ENCODE measurements at places on chromosomes 11 and 22. TPM values are rescaled to one million over a fixed set of nuclear protein-coding genes. Genes with fewer than 3 reads are reported as not detected.

DNA sequence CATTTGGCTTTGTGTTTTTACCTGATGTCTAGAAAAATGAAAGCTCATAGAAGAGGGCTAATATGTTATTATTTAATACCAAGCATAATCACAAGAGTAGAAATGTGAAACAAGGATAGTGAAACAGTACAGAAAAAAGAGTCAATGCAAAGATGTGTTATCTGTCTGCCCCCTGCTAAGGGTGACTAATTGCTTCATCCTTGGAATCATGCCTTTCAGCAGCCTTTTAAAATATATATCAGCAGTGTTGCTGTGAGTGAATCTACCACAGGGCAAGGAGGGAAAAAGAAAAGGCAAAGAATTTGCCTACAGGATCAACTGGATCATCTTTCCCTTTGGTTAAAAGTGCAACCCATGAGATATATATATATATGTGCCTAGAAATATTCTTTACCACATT is 867.2 kb upstream of the RAG2 start:
- DNase-seq: no peak

The CCDC34 gene
- polyA plus RNA-seq: 25.2 TPM

- DNase-seq: no peak
These were observed 10.8 kb downstream of the TRAF6 start for GRCh38 chr11:36499315-36499714.

DNA sequence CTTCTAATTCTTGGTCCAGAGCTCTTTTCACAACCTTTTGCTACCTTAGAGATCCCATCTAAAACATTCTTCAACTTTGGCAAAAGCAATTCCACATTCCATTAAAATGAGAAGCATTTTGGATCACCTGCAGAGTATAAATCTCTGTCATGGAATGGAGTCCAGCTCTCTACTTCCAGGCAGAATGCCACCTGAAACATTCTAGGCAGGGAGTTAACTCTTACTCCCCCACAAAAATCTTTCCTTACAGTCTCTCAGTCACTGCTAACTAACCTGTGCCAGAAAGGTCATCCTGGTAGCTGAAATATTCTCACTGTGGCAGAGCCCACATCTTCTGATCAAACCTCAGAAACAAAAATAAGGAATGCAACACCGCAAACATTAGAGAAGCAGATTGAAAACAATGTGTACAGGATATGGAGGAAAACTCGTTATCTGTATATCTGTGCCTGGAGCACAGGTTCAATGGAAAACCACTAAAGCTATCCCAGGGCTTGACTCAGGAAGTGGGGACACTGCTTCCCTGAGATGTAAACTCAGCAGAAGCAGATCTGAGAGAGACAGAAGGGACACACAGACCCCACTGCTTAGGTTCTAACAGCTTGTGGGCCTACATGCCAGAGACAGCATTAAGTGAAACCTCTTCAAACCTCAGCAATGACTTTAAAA is 78.9 kb downstream of the KCNC1 start:
- no peak for DNase-seq

The SPA17 gene
- 5.3 TPM for polyA plus RNA-seq

DNA sequence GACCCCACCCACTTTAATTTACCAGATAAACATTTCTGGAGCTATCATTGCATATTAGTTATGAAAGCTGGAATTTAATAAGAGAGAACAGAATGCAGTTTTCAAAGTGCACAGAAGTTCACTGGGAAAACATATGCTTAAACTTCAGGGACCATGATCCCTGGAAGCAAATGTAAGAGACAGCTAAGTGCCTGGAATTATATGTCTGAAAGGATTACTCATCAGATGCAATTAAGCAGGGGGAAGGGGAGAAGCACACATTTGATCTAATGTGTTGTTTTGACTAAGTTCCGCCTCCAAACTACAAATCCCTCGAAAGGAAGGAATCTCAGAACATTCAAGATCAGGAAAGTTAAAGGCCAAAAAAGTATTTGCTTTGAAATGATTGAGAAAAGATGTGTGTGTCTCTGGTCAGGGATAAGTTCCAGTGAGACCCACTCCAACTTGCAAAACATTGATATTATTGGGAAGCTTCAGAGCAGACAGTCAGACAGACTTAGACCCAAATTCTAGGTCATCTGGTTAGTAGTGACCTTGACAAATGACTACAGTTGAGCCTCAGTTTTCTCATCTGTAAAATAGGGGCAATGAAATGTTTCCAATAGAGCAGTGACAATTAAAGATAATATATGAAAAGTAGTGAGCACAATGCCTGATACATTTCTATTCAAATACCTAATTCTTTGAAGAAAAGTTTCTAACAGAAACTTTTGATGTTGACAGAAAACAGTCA is 147.6 kb downstream of the ME3 start:
- DNase-seq: peak; percentile 53

- peak; percentile 38 for DNase-seq
These were observed 859 bp upstream of the FGF19 start for GRCh38 chr11:69704508-69705253.

- no peak for DNase-seq
These were observed 12.1 kb downstream of the LRFN4 start for GRCh38 chr11:66868726-66869566.

The MS4A6E gene
- not detected for polyA plus RNA-seq

The IL18 gene
- polyA plus RNA-seq: 0.30 TPM

The MMP1 gene
- 0.71 TPM for polyA plus RNA-seq

- DNase-seq: no peak
These were observed 9.3 kb downstream of the TNKS1BP1 start for GRCh38 chr11:57315491-57315890.

The RASSF10 gene
- polyA plus RNA-seq: 0.54 TPM

- no peak for DNase-seq
These were observed 6.9 kb downstream of the FAM168A start for GRCh38 chr11:73590991-73591390.

- DNase-seq: peak; percentile 40
These were observed 134.3 kb upstream of the C11orf58 start for GRCh38 chr11:16603890-16604793.

- no peak for DNase-seq
These were observed 41.1 kb downstream of the PACS1 start for GRCh38 chr11:66111158-66111557.

GRCh38 chr22:23237201-23237798 is 57.0 kb downstream of the BCR start:
- peak; percentile 81 for DNase-seq

DNA sequence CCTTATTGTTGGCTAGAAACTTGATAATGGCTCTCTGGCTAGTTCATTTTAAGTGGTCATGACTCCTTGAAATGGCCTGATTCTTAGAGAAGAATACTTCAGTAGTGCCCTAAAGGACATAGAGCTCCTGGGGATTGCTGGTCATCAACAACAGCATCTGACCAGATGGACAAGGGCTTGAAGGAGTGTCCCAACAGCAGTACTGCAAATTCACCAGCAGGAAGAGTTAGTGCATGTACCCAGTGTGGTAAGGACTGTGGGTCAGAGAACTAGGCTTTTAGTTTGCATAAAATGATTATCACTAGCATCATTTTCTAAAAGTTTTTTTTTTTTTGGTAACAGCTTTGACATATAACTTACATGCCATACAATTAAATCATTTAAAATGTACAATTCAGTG is 39.5 kb upstream of the CUL5 start:
- DNase-seq: no peak

All from muscle of arm (tissue), 14 donors.